ENCODE measurements at places on chromosomes 3 and 15. TPM values are rescaled to one million over a fixed set of nuclear protein-coding genes. Genes with fewer than 3 reads are reported as not detected.

SIDT1 gene
- total RNA-seq = 0.99 TPM

STRIT1 gene
- total RNA-seq = not detected

TRPM1 gene
- not detected for total RNA-seq

SHC4 gene
- total RNA-seq = 2.0 TPM

DNA sequence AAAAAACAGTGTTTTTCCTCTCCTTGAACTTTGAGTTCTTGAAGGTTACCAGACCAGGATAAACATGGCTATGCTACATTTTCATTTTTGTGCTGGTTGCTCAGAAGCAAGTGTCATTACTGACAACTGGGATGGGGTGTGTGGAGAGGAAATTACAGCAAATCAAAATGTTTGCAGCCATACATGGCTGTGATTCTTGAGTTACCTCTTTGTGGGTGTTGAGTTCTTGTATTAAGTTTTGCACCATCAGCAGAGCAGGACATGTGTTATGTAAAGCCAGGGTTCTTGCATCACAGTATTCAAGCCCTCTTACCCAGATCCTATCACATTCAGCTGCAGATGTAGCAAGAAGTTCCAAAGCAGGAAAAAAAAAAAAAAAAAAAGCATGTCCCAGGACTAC is 53.9 kb upstream of the ATOSA start:
- peak; percentile 67 for ATAC-seq

DNA sequence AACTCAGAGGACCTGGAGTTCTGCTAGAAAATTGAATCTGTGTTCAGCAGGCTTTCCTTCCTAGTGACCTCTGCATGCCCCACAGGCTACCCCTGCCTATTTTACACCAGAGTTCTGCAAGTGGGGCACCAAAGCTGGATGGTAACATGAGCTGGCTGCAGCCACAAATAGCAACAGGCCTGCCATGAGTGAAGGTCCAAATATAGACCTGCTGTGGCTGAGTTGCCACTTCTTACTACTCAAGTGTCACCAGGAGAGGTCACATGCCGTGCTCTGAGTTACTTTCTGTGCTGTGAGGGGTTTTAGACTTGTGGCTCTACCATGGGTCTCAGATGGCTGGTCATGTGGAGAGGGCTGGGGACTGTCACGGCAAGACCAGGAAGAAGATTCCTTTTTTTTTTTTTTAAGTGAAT is at the start of gene FSD2:
TSS of gene FSD2 (minus strand) at position 76 of the 413 bp plus-strand sequence. CDS start 18,679 bp downstream, outside the sequence.
- ATAC-seq = no peak

GRCh38 chr15:73956743-73957135 is 30.5 kb downstream of the LOXL1 start:
- peak; percentile 70 for ATAC-seq

DNA sequence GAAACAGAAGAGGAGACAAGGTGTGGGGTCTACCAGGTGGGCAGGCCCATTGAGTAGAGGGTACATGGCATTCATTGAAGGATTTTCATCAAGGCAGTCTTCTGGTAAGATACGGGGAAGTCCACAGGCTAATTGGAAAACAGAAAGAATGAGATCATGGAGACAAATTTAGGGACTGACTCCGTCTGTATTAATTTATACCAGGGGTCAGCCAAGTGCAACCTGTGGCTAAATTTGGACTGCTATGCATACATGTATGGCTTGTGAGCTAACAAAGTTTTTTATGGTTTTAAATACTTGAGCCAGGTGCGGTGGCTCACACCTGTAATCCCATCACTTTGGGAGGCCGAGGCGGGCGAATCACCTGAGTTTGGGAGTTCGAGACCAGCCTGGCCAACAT is 21.1 kb upstream of the SNRPN start:
- no peak for ATAC-seq

- ATAC-seq = no peak
Observed at GRCh38 chr15:74802862-74803447, 9.7 kb upstream of the LMAN1L start.

- ATAC-seq = no peak
Observed at GRCh38 chr15:59437142-59437816, 707 bp upstream of the FAM81A start.

DNA sequence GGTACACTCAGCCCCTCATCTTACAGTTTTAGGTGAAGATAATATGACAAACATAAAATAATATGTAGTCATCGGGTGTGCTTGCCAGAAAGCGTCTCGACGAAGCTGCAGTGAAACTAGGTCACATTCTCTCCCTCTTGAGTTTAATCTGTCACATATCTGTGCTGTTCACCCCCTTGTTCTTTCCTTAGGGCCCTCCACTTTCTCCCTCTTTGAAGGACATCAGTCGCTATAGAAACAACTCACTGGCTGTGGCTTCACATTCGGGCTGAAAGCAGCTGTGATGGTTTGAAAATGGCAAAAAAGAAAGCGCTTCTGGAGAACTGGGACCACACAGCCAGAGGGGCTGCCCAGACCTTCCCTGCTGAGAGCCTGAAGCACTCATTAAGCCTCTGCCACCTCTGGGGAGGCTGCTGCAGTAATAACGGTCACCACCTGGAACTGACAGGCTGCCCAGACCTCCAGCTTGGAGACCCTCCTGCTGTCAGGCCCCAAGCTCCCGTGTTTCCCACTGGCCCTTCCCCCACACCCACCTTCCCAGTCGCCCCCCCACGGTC is 50.3 kb downstream of the ABTB1 start:
- no peak for ATAC-seq

- ATAC-seq = no peak
Observed at GRCh38 chr15:70096215-70097062, 1.3 kb downstream of the TLE3 start.

DNA sequence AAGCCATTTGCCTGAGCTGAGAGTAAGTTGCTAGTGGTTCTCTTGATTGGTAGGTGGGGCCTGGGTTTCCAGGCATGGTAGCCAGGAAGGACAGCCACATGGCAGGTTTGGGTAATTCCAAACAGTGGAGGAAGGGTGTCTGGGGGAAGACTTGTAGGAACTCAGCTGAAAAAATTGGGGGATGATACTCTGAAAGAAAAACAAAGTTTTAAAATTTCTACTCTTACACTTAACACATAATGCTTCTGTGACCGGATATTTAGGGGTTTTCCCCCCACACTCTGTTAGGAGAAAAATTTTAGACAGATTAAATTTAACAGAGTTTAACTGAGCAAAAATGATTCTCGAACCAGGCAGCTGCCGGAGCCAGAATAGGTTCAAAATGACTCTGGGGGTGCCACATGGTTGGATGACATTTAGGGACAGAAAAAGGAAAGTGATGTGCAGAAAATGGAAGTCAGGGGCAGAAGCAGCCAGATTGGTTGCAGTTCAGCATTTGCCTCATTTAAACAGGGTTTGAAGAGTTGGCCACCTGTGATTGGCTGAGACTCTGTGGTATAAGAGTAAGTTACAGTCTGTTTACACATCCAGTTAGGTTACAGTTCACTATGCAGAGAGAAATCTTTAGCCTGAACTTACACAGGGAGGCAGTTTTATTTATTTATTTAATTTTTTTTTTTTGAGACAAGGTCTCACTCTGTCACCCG is 8.1 kb downstream of the B2M start:
- ATAC-seq = no peak

DNA sequence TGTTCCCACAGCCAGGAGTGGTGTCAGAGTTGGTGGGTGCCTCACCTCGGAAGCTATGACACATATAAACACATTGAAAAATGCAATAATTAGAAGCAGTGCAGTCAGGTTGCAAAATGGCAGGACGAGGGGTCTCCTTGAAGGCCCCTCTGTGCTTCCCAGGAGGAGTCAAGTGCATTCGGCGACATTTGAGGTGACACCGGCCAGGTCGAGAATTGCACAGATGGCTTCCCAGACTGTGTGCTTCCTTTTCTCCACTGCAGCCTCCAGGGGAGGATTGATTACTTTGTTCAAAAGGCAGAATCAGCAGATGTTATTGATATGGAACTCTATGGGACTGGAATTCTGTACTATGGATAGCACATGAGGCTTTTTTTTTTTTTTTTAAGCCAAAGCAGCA is 163.2 kb downstream of the MINAR1 start:
- no peak for ATAC-seq

- ATAC-seq = peak; percentile 20
Observed at GRCh38 chr3:52299879-52300611, 12.4 kb downstream of the GLYCTK start.

DNA sequence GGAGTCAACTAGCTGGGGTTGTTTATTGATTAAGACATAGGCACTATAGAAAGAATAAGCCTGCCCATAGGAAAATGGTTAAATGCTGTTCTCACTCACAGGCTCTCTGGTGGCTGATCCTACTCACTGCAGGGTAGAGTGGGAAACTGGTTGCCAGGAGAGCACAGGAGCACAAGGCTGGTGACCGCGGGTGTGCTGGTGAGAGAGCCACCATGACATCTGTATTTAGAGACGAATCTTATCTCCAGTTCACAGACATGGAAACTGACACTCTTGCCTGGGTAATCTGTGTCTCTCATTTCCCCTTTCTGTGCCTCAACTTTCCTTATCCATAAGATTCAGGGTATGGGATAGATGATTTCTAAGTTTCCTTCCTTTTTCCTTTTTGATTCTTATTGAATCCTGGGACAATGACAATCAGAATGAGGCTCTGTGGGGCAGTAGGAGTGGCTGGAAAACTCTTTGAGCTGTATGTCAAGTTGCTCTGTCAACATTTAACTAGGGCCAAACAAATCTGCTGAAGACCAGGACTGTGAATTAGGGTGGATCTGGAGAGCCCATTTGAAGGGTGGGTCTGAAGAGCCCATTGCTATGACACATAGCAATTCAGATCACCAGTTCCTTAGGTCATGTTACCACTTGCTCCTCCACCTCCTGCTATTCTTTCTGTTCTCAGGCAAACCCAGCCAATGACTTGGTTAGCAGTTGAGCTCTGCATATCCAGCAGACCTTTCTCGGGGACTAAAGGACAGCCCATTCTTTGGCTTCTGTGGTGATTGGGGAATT is 286.1 kb upstream of the TBL1XR1 start:
- ATAC-seq = no peak

- ATAC-seq = no peak
Observed at GRCh38 chr3:32501783-32502117, 902 bp downstream of the CMTM6 start.

GRCh38 chr3:183878071-183878470 is 6.6 kb downstream of the PARL start:
- ATAC-seq = peak; percentile 46

Measured in gastroesophageal sphincter (tissue), 4 donors.